Occipital lobe (tissue), 3 donors: ENCODE measurements at places on chromosomes 3 and 15.
A peak's percentile ranks its signal among the peaks of the same experiment; 100 is the strongest.

DNA sequence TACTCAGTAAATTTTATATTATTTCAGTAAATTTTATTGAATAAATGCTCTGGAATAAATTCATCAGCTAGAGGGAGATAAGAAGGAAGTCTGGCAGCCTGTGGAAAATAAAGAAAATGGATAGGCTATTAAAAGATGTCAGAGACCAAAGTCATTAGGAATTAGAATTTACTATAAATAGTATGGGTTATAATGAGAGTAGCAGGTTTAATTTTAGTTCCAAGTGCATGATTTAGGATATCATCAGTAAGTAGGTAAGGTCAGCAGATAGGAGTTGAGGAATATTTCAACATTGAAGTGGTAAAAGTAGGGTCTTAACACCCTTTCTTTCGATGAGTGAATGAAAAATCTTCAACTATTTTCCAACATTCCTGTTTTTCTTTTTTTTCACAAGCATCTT is 64.6 kb downstream of the SNRPN start:
- no peak for DNase-seq

DNA sequence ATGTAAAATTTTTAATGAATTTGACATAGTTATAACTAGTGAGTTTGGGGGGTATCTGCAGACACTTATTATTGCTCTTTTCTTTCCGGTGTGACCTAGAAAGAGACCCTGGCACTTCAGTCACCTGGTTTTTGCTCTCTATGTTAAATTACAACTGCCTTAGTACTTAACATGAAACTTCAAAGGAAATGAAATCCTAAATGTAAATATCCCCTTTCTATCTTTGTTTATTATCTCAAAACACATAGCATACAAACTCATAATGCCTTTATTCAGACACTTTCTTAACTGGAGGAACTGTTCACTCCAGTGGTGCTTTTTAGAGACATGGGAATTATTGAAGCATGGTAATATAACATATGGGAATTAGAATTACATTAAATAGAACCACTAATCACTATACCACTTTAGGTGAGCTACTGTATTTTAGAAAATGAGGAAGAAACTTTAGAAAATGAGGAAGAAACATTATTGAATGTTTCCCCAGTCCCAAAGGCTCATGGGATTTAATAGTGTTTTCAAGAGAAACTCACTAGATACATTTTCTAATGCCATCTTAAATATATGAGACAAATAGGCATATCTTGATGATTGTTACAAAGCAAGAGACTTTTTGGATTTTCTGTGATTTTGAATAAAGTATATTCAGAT is 119.5 kb upstream of the MLF1 start:
- no peak for DNase-seq

- DNase-seq: no peak
Observed at GRCh38 chr3:129984125-129984524, 9.6 kb downstream of the TRH start.

- no peak for DNase-seq
Observed at GRCh38 chr3:124322966-124323365, 331.0 kb upstream of the ROPN1 start.

- DNase-seq: no peak
Observed at GRCh38 chr3:39809995-39810595, 686 bp downstream of the MYRIP start.

DNA sequence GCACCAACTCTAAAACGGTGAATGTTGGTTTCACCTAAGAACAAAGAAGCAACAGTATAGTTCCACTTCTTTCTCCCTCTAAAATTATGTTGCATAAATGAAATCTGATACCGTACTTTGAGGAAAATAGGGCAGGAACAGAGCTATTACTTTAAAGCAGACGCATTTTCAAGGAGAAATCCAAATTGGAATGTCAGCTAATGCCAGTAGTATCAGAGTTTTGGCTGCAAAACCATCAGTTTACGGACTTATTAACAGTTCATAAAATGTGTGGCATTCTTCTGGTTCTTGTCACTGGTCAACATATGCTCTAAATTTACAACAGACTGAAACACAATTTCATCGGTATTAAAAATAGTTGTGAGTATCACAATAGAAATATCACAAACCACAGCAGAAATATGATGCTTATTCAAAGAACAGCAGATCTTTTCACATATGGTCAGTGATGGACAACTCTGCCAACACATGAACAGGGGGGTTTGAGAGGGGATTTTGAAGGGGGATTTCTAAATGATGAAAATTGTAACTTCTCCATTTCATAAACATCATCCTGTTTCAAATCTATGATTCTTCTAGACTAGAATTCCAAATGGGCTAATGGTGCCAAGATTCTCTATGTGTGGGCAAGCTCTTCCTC is 38.7 kb upstream of the ROBO2 start:
- DNase-seq: no peak

DNA sequence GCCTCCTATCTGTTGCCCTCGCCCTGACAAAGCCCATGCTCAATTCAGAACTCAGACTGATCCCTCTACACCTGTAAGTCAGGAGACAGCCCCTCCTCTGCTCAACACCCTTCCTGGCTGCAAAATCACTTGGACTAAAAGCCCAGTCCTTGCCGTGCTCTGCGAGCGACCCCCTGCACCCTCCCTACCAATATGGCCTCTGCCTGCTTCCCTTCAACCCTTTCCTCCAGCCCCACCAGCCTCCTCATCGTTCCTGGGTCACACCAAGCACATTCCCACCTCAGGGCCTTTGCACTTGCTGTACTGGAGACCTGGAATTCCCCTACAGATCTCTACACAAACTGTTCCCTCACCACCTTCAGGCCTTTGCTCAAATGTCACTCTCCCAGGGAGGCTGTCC is 5.2 kb upstream of the SSUH2 start:
- no peak for DNase-seq

- no peak for DNase-seq
Observed at GRCh38 chr15:73626072-73626471, 7.1 kb downstream of the NPTN start.

GRCh38 chr3:133894353-133895207 is 1.1 kb downstream of the RAB6B start:
- no peak for DNase-seq

GRCh38 chr15:43449981-43450380 is 43.0 kb downstream of the TP53BP1 start:
- no peak for DNase-seq

- no peak for DNase-seq
Observed at GRCh38 chr15:44082558-44083157, 112.4 kb downstream of the FRMD5 start.

GRCh38 chr15:63306492-63307073 is 29.2 kb downstream of the APH1B start:
- DNase-seq: no peak

GRCh38 chr15:48975472-48976419 is 12.0 kb upstream of the SHC4 start:
- DNase-seq: peak; percentile 84

- DNase-seq: no peak
Observed at GRCh38 chr15:52462806-52463360, 65.8 kb downstream of the MYO5A start.

DNA sequence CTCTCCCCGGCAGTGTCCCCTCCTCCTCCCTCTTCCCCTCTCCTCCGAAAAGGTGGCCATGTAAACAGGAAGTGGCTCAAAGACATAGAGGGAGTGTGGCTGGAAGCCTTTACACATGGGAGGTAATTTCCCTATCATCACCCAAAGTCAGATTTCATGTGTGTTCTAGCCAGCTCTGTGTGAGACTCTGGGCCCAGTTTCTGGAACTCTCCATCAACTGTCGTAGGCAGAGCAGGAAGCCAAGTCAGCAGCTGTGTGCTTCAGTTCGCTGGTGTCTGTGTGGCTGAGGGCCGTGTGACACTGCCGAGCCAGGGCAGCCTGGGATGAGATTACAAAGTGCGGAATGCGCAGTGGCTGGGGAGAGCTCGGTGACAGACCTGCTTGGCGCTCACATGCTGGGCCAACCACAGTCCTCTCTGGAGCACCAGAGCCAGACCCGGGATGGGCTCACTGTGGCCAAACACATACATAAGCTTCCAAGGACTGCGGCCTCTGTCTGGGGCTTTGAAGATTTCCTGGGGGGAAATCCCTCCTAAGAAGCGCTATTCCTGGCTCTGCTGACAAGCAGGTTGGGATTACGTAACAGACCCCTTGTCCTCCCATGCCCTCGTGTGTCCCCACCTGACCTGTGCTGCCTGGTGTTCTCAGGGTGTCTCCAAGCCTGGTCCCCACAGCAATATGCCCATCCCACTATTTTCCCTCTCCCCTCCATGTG is 50.7 kb downstream of the UMPS start:
- no peak for DNase-seq

DNA sequence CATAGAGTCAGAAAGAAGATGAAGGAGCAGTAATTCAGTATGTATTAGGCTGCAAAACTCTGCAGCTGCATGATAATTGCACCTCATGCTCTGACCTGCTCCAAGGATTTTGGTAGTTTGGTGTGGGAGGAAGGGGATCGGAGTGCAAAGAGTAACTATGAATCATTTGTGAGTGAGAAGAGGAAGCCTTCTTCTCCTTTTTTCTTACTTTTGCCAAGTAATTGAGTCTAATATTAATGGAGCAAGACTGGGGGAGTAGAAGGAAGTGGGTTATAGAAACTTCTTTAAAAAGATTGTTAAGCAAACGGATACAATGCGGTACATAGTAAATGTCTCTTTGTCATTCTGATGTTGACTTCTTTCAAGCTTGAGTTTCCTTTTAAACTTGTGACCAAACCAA is 276.5 kb downstream of the EDEM1 start:
- no peak for DNase-seq

DNA sequence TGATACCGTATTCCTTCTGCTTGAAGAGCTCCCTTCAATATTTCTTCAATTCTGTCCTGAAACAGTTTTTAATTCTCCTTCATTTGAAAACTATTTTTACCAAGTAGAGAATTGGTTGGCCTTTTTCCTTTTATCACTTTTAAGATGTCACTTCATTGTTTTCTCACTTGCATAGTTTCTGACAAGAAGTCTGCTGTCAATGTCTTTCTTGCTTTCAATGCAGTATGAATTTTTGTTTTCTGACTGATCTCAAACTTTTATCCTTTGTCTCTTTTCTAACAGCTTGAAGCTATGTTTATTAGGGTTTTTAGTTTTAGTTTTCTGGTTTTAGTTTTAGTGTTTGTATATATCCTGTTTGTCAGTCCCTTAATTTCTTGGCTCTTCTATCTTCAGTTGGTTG is 364.8 kb upstream of the TPRG1 start:
- DNase-seq: no peak

- DNase-seq: no peak
Observed at GRCh38 chr3:156400735-156401134, 154.2 kb downstream of the SSR3 start.
